Cardiac muscle cell (in vitro differentiated cells and primary cell): ENCODE measurements at places on chromosomes 1 and 21. TPM values are rescaled to one million over a fixed set of nuclear protein-coding genes. Genes with fewer than 3 reads are reported as not detected.

VWA5B1 gene
- total RNA-seq: 0.27 and 0.39 TPM in 2 replicates

LCE1C gene
- not detected in 2 replicates for total RNA-seq

AGT gene
- total RNA-seq: 16.3 and 16.6 TPM in 2 replicates

LRRC53 gene
- total RNA-seq: 0.09 and 0.14 TPM in 2 replicates

DPYD gene
- 1.3 and 2.0 TPM in 2 replicates for total RNA-seq

NCAM2 gene
- 0.45 and 2.5 TPM in 2 replicates for total RNA-seq

OR14C36 gene
- not detected in 2 replicates for total RNA-seq

SYT14 gene
- 0.36 and 0.70 TPM in 2 replicates for total RNA-seq

GRCh38 chr1:111857194-111857651, 101.5 kb downstream of the DDX20 start:
- H3K27ac ChIP-seq: no peak overlapping the region
- no peaks in the 10 kb centered on the region for H3K36me3 ChIP-seq
- H3K4me1 ChIP-seq: no peaks in the 10 kb centered on the region
- no peak for DNase-seq
- peaks cover 13% of the 10 kb centered on the region for H3K27me3 ChIP-seq

DNA sequence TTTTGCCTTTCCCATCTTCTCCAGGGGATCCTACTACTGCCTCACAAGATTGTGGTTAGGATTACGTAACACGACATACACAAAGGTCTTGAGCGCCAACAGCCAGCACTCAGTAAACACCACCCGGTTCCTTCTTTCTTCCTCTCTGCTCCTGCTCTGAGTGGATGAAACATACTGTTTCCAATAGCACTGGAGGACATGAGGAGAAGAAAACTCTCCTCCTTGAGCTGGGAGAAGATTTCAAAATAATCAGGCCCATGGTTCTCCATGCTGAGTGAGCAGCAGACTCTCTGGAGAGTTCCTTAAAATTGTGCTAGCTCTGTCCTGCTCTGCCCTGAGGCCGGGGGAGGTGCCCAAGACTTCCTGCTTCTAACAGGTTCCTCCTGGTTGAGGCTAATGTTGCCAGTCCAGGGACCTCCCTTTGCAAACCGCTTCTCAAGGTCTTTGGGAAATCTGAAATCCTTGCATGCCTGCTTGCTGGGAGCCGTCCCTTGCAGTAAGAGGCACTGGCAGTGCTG, 29.4 kb upstream of the MX1 start:
- H3K36me3 ChIP-seq: no peaks in the 10 kb centered on the region
- no peak for DNase-seq
- no peak overlapping the region for H3K27ac ChIP-seq
- no peaks in the 10 kb centered on the region for H3K27me3 ChIP-seq
- H3K4me3 ChIP-seq: no peak overlapping the region

GRCh38 chr1:50135716-50136115, 27.0 kb downstream of the ELAVL4 start:
- no peaks in the 10 kb centered on the region for H3K36me3 ChIP-seq
- H3K27ac ChIP-seq: no peak overlapping the region
- no peaks in the 10 kb centered on the region for H3K4me1 ChIP-seq
- no peaks in the 10 kb centered on the region for H3K27me3 ChIP-seq
- DNase-seq: no peak

- no peaks in the 10 kb centered on the region for H3K36me3 ChIP-seq
- H3K27me3 ChIP-seq: peaks cover 22% of the 10 kb centered on the region
- H3K27ac ChIP-seq: no peak overlapping the region
Observed at GRCh38 chr1:234486858-234487840, 8.2 kb upstream of the TARBP1 start.

DNA sequence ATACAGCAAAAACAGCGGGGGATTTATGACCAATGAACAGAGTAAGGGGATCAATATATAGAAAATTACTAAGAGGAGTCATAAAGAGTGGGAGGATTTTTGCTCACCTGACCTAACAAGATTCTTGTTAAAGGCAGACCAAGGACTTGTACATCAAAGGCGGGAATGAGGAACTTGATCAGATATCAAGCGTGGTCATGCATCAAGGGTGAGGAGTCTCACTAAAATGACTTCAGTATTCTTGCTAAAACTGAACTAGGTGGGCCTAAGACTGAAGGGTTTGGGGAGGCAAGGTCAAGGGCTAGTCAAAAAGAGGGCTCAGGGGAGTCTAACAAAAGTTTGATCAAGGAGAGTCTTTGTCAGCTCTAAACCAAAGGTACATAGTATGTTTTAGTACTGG, 2.1 kb downstream of the MOV10 start:
- peaks cover 6% of the 10 kb centered on the region for H3K4me1 ChIP-seq
- no peak for DNase-seq
- H3K27ac ChIP-seq: no peak overlapping the region
- no peak overlapping the region for H3K4me3 ChIP-seq
- no peaks in the 10 kb centered on the region for H3K36me3 ChIP-seq
- H3K27me3 ChIP-seq: no peaks in the 10 kb centered on the region

GRCh38 chr1:107793896-107794453, 171.0 kb downstream of the VAV3 start:
- H3K4me3 ChIP-seq: no peak overlapping the region
- H3K36me3 ChIP-seq: no peaks in the 10 kb centered on the region
- H3K4me1 ChIP-seq: no peaks in the 10 kb centered on the region

DNA sequence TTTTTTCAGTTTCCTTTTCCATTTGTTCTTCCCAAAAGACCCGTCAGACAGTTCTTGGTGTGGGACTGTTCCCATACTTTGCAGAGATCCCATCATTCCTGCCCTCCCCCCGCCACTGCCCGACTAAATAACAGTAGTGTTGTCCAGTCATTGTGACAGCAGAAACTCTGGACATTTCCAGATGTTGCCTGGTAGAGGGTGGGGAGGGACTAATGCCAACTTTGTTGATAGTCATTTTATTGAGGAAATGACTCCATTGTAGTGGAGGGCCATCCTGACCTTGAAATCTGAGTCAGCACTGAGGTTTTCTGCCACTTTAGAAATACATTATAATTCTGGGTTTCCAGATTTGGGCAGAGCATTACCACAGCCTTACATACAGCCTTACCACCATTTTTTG, 85.4 kb downstream of the CEP350 start:
- DNase-seq: no peak
- H3K27me3 ChIP-seq: no peaks in the 10 kb centered on the region
- H3K36me3 ChIP-seq: peaks cover 46% of the 10 kb centered on the region
- H3K27ac ChIP-seq: no peak overlapping the region
- no peak overlapping the region for H3K4me3 ChIP-seq

DNA sequence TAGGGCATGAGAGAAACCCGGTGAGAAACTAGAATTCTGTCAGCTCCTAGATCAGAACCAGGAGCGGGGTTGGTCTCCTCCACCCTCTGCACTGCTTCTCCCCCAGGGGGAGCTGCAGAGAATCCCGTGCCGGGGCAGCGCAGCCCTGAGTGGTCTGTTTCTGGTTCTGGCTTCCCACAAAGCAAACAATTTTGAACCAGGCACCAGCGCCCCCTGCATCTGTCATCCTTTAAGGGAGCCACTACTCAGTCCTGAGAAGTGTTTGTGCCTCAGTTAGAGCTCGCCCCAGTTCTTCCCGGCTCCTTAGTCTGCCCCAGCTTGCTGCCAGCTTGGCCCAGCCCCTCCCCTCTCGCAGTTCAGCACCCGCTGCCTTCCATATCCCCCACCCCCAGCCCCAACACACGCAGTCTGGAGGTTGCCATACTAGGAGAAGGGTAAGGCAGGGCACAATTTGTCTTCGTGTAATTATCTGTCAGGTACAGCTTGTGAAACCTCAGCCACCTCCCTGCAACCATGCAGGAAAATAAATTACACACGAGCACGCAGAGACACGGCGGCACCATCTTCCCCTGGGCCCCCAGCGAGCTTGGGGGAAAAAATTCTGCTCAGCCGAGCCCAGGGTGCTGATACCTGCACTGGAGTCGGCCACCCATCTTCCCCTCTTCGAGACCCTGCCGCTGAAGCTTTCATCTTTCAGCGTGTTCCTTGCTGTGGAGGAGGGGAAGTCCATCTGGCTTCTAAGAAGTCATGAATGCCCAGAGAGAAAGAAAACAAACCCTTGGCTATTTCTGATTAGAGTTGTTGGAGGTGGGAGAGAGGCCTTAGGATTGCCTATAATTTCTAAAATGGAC, 62.6 kb upstream of the CD1D start:
- H3K27me3 ChIP-seq: peaks cover 7% of the 10 kb centered on the region
- peak; percentile 56 for DNase-seq
- H3K4me3 ChIP-seq: no peak overlapping the region
- H3K36me3 ChIP-seq: no peaks in the 10 kb centered on the region
- H3K4me1 ChIP-seq: peaks cover 5% of the 10 kb centered on the region

DNA sequence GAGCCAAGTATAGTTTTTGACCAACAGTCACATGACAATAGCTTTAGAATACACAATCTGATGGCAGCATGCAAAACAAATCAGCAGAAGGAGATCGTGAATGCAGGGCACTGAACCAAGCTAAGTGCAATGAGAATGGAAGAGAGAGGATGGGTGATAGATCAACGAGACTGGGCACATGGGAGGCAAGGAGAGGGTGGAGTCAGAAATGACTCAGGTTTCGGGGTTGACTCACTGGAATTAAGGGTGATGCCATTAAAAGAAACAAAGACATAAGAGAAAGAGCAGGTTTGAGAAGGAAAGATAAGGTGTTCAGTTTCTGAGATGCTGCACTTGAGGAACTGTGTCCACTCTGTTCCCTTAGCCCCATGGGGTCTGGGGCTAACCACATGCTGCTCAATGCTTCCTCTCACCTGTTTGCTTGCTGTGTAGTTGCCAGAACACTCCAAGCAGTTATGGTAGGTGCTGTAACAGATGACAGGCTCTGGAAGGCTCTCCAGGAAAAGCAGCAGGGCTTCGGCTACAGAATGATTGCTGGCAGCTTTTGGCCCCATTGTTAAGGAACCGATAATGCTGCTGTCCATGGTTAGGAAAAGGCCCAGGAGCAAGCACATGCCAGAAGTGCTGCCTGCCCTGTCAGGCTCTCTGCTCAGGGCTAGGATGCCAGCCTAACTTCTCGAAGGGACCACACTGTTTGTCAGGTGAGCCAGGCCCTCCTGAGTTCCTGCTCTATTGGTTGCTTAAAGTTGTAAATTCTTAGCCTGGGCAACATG, 6.1 kb upstream of the MTF1 start:
- no peaks in the 10 kb centered on the region for H3K27me3 ChIP-seq
- peaks cover 20% of the 10 kb centered on the region for H3K36me3 ChIP-seq
- H3K27ac ChIP-seq: no peak overlapping the region
- no peak overlapping the region for H3K4me3 ChIP-seq

DNA sequence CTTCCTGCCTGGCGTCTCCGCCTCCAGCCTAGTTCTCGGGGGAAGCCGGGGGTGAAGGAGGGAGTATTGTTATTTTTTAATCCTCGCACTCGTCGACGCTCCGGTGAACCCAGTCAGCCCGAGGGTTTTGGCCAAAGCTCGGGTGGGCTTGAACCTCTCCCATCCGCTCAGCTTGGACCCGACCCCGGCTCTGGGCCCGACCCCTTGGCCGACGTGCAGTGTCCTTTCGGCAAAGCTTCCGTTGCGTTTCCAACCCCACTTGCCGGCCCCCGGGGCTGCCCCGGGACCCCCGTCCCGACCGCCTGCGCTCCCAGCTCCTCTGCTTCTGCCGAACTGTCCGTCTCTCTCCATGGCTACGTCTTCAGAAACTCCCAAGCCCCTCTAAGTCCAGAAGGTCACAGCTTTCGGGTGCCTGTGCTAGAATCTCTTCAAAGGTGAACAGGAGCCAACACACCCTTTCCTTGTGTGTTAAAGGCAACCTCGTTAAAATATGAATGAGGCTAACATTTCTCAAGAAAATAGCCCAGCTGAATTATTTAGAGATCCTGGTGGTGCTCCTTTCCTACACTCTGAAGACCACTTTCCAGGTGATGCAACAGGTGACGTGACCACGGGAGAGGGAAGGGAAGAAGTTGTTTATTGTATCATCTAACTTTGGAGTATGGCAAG, 647 bp downstream of the DESI2 start:
- H3K36me3 ChIP-seq: no peaks in the 10 kb centered on the region
- H3K27ac ChIP-seq: peak overlapping the region; percentile 82
- H3K4me3 ChIP-seq: peak overlapping the region; percentile 75
- peak; percentile 14 for DNase-seq
- peaks cover 16% of the 10 kb centered on the region for H3K4me1 ChIP-seq

DNA sequence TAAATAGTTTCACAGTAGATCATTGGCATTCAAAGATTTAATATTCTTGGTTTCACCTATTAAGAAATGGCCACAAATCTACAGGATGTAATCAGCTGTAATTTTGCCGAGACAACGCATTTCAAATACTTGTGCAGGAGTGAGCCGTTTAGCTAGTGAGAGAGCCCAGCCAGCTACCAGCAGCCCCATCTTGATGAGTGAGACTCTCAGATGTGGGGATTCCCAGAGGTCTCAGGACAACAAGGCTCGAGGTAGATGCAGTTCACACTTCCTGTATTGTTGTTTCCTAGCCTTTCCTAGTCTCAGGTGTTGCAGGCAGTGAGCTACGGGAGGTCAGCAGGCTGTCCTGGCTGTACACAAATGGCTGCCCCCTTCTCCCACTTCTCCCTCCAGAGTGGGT, 108.6 kb downstream of the PBX1 start:
- H3K4me1 ChIP-seq: peaks cover 39% of the 10 kb centered on the region
- H3K27me3 ChIP-seq: no peaks in the 10 kb centered on the region
- H3K36me3 ChIP-seq: no peaks in the 10 kb centered on the region
- no peak overlapping the region for H3K4me3 ChIP-seq

- no peaks in the 10 kb centered on the region for H3K27me3 ChIP-seq
- H3K4me3 ChIP-seq: no peak overlapping the region
- no peak for DNase-seq
- peaks cover 19% of the 10 kb centered on the region for H3K4me1 ChIP-seq
Observed at GRCh38 chr1:233489411-233489810, 124.5 kb upstream of the KCNK1 start.

GRCh38 chr1:230112782-230113181, 45.7 kb downstream of the GALNT2 start:
- no peak overlapping the region for H3K27ac ChIP-seq
- no peak for DNase-seq
- peaks cover 43% of the 10 kb centered on the region for H3K4me1 ChIP-seq
- H3K4me3 ChIP-seq: no peak overlapping the region
- H3K36me3 ChIP-seq: no peaks in the 10 kb centered on the region

DNA sequence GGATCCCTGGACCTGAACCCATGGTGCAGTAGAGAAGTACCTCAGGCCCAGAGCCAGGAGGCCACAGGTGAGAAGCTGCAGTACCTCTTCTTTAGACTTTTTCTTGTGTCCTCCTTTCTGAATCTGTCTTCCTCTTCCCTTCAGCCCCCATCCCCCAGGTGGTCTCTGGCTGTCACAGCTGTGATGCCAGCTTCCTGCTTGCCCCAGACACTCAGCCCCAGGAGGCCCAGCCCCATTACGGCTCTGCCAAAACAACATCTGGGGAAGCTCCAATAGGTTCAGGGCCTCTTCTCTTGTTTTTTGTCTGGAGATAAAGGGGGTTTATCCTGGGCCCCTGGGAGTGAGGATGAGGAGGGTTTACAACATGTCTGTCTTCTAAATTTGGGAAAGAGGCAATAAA, 9.5 kb upstream of the BTG2 start:
- H3K27me3 ChIP-seq: no peaks in the 10 kb centered on the region
- no peak overlapping the region for H3K27ac ChIP-seq
- DNase-seq: no peak
- H3K4me1 ChIP-seq: peaks cover 20% of the 10 kb centered on the region

DNA sequence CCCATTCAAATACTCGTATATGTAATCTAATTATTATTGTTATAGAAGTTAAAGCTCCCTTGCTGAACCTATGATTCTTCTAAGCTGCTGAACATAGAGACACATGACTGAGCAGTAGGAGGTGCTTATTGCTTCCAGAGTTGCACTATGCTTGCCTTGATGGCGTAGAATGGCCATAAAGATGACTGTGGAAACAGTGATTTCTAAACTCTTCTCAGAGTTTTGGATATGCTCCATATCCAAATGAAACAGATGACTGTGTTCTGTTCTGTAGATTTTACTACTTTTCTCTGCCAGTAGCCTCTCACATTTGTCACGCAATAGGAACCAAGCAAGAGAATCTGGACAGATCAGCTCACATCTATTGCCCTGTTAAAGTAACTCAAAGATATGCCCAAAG, 88.1 kb upstream of the CACYBP start:
- H3K4me1 ChIP-seq: no peaks in the 10 kb centered on the region
- DNase-seq: no peak
- no peaks in the 10 kb centered on the region for H3K36me3 ChIP-seq
- no peak overlapping the region for H3K4me3 ChIP-seq
